ENCODE measurements at places on chromosomes 5 and 9.

DNA sequence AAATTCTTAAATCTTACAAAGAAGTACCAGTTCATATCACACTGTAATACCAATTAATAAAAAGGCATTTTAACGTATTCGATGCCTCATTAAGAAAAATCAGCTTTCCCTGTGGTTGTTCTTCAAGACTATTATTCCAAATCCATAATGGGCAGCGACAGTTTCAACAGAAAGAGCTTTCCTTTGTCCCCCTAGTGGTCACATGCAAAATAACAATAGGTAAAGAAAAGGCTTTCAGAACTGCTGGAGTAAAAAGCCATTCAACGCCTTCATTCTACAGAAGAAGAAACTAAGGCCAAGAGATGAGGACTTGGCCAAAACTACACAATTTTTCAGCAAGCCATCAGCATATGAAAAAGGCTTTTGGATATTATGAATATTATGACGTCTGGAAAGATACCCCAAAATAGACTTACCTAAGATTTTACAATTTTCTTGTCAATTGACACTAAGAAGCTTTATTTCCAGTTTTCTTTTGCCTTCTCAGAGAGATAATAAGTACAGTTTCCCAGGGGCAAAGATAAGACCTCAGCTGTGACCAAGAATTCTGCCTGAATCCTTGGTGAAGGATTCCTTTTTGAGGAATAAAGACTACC, 6.7 kb upstream of the CDH6 start:
- DNase-seq, result peak; percentile 36

DNA sequence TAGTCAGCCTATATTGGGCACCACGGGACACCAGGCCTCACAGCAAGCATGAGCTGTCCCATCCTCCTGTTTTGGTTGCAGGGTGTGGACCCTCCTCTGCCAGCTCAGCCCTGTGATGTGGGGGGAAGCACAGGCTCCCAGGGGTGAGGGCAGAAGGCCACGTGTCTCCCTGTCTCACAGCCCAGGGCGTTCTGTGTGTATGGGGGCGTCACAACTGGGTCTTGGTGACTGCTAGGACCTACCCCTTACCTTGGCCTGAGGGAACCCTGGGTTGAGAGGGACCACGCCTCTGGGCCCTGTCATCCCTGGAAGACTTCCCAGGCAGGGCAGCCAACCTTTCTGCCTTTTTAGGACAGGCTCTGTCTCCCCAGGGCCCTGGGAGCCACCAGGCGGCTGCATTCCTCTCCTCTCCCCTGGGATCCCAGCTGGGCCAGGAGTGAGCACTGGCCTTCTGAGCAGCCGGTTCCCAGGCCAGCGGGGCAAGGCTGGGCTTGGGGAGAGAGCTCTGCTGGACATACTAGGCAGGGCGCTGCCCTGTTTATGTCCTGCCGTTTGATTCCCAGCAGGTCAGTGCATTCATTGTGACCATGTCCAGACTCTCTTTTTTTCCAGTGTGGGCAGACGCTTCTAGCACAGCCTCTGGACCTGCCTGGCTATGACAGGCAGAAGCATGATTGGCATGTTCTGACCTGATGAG, 97.4 kb downstream of the DAB2IP start:
- no peak for DNase-seq

GRCh38 chr9:111712369-111712768, 51.0 kb downstream of the GNG10 start:
- no peak for DNase-seq

DNA sequence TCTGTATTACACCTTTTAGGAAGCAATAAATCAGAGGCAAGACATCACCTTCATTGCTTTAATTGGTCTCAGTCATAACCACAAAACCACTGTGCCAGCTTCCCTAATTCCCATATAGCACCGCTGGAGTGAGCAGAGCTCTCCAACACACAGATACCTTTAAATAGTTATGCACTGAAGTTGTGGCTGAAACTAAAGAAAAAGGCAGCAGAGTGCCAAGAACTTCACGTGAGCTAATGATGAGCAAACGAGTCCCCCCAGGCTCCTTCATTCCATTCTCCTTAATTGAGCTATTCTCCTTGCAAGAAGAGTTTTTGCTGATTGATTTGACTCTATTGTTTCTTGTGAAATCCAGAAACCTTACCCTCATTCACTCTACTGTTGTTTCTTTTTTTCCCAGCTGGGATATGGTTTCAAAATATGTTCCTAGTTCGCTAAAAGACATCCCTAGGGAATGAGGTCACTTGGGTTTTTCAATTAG, 501.5 kb downstream of the SPATA31D1 start:
- DNase-seq, result peak; percentile 89

DNA sequence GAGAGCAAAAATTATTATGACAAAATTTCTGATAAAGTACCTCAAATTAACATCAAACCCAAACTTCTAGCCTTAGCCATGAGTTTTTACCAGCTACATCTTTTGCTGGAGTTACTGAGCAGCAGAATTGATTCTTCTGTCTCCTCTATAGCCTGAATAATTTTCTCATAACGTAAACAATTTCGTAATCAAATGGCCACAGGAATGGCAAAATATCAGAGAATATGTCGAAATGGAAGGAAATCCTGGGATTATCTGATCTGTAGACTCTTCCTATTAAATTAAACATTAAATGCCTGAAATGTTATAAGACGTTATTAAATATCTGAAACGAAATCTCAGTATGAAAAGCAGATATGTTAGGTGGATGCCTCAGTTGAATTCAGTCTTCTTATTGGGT, 41.1 kb downstream of the LURAP1L start:
- DNase-seq, result no peak

GRCh38 chr9:125142560-125143376, 560 bp downstream of the SCAI start:
- DNase-seq, result no peak

GRCh38 chr5:81517462-81517861, 123.5 kb upstream of the ACOT12 start:
- no peak for DNase-seq
